Fibroblast of skin of back (primary cell): ENCODE measurements at places on chromosomes 3 and 15.

- DNase-seq: no peak
Measured at GRCh38 chr15:97597801-97598200, 362.7 kb upstream of the ARRDC4 start.

DNA sequence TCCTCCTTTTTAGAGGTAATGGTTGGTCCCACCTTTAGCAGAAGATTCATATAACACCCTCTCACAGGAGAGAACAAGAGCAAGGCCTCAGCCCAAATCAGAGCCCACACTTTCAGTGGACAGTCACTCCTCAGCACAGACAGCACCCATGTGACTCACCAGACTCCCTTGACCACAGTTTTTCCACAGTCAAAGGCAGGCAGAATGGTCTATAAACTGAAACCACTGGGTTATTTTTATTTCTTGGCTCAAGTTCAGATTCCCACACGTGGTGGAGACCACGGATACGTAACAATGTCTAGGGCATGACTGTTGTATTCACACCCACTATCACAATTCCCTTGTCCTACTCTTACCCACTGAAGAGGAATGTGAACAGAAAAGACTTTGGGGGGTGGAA, 237.8 kb upstream of the UBE2E1 start:
- peak; percentile 98 for DNase-seq

- DNase-seq: peak; percentile 74
Measured at GRCh38 chr15:53569751-53570480, 189.5 kb downstream of the WDR72 start.

DNA sequence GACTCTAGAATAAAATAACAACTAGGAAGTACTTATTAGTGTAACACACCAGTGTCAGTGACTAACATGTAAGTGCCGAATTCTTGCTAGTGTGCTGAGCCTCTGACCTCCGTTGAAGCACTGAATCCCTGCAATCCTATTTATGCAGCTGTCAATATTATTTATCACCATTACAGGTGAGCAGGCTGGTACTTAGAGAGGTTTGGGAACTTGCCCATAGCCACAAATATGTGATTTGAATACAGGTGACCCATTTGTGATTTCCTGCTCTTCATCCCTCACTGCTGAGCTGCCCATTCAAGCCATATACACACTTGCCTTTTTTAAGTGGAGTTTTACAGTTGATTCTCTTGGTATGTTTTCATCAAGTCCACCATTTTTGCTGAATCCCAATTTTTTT, 12.2 kb downstream of the EIF4E3 start:
- no peak for DNase-seq

GRCh38 chr3:111903067-111903511, 44.0 kb downstream of the PHLDB2 start:
- peak; percentile 93 for DNase-seq

DNA sequence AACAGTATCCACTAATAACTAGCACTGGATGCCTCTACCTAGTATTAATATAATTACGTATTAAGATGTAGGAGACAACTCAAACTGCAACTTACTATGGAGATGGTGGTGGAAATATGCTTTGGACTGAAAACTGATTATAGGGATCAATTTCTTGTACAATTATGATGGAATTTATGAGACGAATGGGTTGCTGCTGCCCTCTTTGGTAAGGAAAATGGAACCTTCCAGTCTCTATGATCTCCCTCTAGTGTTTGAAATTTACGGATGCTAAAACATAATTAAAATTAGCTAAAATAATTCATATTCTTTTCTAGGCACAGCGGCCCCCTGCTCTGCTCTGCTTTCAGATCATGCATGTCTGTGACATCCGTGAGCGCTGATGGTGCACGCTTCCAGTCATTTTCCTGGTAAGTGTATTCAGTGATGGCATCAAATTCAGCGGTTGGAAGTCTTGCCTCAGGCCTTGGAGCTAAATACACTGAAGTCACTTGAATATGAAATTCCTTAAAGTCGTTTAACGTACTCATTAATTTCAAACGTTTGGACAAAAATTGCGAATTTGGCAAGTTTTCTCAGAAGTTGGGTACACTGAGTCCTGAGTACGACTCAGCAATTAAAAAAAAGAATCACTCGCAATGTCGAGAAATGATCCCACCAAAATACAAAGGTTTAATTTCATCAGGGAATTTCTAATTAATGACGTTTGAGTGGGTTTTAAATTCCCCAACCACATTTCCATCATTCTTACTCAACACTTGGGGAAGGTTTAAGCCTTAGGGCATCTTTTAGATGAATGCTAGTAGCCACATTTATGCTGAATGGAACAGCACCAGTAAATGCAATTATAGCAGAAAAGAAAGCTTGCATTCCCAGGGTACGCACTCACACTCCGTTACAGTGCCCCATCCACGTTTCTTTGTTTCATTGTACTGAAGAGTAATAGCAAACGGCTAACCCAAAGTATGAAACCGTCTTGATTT, 132.6 kb downstream of the NR2F2 start:
- no peak for DNase-seq

DNA sequence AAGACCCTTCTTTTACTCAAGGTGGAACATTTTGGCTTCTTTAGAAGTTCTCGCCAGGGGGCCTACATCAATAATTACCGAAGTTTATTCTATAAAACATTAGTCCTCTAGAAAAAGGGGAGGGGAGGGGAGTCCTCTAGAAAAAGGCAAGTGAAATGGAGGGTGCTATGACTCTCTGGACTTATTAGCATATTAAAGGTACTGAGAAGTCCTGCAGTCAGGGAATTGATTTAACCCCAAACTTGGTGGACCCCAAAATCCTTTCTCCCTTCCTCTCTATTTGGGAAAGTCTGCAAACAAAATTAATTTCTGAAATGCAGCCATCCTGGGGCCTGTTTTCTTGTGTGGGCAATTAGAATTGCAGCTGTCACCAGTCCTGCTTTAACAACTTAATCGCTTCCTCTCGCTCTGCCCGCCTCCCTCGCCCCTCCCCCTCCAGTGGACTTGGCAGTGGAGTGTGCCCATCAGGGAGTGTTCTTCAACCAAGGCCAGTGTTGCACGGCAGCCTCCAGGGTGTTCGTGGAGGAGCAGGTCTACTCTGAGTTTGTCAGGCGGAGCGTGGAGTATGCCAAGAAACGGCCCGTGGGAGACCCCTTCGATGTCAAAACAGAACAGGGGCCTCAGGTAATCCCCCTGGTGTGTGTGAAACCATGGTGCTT, 18.9 kb upstream of the LRRK1 start:
- no peak for DNase-seq

DNA sequence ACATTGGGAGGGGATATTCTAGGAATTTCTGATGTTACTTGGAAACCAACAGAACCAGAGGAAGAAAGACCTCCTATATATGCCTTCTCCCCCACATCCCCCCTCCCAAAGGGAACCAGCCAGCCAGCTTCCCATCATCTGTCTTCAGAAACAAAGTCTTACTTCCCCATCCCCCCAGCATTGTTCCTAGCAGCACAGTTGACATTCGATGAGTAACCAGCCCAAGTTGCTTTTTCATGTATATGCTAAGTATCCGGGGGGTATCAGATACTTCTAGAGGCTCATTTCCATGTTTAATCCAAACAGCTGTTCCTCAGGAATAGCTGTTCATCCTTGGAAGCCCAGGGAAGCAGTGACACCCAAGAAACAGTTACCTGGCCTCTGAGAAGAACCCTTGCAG, 16.0 kb downstream of the RMDN3 start:
- DNase-seq: no peak

- peak; percentile 37 for DNase-seq
Measured at GRCh38 chr3:9280451-9281219, 31.2 kb upstream of the SRGAP3 start.

DNA sequence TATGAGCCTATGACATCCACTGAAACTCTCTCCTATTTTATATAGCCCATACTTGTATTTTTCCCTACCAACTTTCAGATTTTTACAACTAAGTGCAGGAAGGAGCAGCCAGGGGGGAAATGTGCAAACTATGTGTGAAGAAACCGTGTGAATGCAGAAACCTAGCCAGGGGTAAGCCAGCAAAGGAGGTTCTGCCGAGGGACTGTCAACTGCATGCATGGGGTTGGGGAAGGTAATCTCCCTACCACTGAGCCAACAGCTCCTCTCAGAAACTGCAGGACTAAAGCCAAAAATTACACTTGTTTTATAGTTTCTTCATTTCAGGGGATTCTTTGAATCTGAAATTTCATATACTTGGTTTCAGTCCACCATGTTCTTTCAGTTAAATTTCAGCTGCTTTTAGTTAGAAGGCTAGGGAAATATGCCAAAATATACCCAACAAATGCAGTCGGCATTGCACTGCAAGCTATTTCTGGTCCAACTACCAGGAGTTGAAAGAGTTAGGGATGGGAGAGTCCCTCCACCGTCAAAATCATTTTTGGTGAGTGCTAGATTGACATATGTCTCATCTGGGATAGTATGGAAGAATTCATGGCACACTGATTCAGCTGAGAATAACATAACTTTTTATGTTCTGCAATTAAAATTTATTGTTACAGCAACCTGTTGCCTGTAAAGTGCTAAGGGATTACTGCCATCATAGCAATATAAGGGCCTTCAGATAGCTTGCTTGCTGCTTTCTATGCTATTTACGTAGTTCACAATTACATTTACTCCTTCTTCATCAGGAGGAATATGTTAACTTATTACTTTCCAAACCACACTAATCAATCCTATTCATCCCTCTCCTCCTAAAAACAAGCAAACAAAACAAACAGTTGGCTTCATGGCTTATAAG, 904.2 kb downstream of the ROBO1 start:
- DNase-seq: no peak

DNA sequence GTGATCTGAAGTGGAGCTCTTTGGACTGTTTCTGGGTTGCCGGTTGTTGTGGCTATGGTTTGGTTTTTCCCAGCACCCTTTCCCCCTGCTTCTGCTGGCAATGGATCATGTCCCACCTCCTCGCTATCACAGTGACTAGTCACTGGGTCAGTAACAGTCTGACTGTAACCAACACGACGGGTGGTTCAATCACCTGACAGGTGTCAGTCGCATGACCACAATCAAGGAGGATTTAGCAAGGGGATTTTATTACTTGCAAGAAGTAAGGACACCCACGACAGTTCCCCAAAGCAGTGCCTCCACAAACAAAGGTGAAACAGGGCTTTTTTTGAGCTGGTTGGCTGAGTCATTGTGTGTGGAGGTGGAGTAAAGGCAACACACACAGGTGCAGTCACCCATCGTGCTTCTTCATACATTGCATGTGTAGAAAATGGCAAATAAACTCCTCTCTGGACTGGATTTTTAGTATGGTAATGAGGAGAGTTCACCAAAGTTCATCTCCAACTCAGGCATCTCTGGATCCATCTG, 58.8 kb upstream of the FAM3D start:
- DNase-seq: no peak

GRCh38 chr3:58433400-58434167, at the start of gene PDHB:
PDHB (minus strand) TSS chr3:58433832; CDS start chr3:58433809, 23 bp downstream.
- peak; percentile 90 for DNase-seq

GRCh38 chr3:71478568-71478967, 105.0 kb downstream of the FOXP1 start:
- DNase-seq: peak; percentile 59
